ENCODE measurements at places on chromosomes 2 and 18. TPM values are rescaled to one million over a fixed set of nuclear protein-coding genes. Genes with fewer than 3 reads are reported as not detected.

Gene FSHR
- total RNA-seq = 0.31 TPM

Gene SULT1C2
- 0.13 TPM for total RNA-seq

Gene ZNF804A
- 0.09 TPM for total RNA-seq

Gene PLCL1
- 13.4 TPM for total RNA-seq

Gene SPATA3
- total RNA-seq = not detected

Gene ATP6V1B1
- total RNA-seq = 0.62 TPM

Gene SNED1
- 2.8 TPM for total RNA-seq

Gene LHCGR
- total RNA-seq = 0.44 TPM

Gene NAT8
- total RNA-seq = not detected

Gene IDH1
- total RNA-seq = 37.2 TPM

Gene SCYGR6
- not detected for total RNA-seq

Gene MROH2A
- total RNA-seq = not detected

Gene NPPC
- total RNA-seq = 1.5 TPM

Gene TRAPPC12
- 58.1 TPM for total RNA-seq

Gene CYRIA
- total RNA-seq = 3.9 TPM

Gene CHAC2
- total RNA-seq = 1.4 TPM

Gene CCDC148
- 1.2 TPM for total RNA-seq

Gene POTEI
- total RNA-seq = not detected

Gene PASK
- total RNA-seq = 2.2 TPM

Gene TTN
- total RNA-seq = 1,236 TPM

Gene CRACDL
- 1.6 TPM for total RNA-seq

Gene DSEL
- total RNA-seq = 17.6 TPM

Gene UCN
- 1.1 TPM for total RNA-seq

Gene COL4A4
- 0.13 TPM for total RNA-seq

Gene PSMD14
- total RNA-seq = 49.8 TPM

Gene DCC
- 0.13 TPM for total RNA-seq

Gene RGPD3
- total RNA-seq = 0.44 TPM

Gene POU3F3
- total RNA-seq = 0.13 TPM

Gene NLRC4
- 0.40 TPM for total RNA-seq

Gene ADRA2B
- 2.3 TPM for total RNA-seq

Gene SCRN3
- total RNA-seq = 32.0 TPM

Gene ADCYAP1
- 0.13 TPM for total RNA-seq

Gene PLA2R1
- total RNA-seq = 3.8 TPM

Gene ITGAV
- total RNA-seq = 47.1 TPM

Data from muscle of leg (tissue), 16 donors.